Frontal cortex (tissue), 4 donors: ENCODE measurements at places on chromosomes 5 and 9. TPM values are rescaled to one million over a fixed set of nuclear protein-coding genes. Genes with fewer than 3 reads are reported as not detected.

DNA sequence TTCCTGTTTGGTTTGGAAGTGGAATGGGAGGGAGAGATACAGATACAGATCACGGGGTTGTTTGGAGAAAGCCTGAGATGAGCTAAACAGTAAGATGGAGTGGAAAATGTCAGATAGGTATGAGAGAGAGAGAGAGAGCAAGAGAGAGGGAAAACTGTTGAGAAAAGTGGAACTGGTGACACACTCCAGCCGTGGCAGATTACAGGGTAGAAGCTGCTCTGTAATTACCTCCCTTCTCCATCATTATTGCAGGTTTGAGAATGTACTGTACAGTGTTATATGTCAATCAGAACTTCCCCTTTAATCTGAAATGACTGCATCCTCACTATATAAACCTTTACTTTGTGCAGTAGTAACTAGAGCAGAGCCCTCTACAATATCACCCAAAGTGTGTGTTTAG is 74.5 kb upstream of the WWC1 start:
- no peak for DNase-seq

DNA sequence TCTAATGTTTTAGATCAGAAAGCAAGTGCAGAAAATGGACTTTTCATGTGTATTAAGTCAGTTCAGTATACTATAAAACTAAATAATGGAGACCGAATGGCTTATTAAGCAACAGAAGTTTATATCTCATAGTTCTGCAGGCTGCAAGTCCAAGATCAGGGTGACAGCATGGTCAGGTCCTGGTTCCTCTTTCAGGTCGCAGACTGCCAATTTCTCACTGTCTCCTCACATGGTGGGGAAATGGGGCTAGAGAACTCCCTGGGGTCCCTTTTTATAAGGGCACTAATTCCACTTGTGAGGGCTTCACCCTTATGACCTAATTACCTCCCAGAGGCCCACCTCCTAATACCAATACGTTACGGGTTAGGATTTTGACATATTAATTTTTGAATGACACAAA is 48.7 kb downstream of the RICTOR start:
- DNase-seq = no peak

DNA sequence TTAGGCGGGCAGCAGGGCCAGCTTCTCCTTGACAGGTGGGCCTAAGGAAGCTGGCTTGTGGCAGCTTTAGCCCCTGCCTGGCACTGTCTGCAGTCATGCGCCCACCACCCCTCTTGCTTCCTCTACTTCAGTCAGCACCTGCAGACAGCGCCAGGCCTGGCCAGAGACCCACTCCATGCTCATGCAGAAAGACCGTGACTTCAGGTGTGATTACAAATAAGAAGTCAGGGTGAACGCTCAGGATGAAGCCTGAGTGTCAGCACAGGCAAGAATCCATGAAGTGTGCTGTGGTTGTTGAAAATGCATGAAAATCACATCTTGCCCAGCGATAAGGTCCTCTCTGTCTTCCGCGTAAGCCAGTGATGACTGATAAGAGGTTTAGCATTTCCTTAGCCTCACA is 3.4 kb downstream of the CSF2 start:
- DNase-seq = no peak

- DNase-seq = no peak
Measured at GRCh38 chr9:2119566-2119965, 104.4 kb downstream of the SMARCA2 start.

- DNase-seq = no peak
Measured at GRCh38 chr9:92617951-92618510, 51.9 kb downstream of the IPPK start.

Gene FBXO10
- 8.6 TPM for total RNA-seq
